ENCODE measurements at places on chromosomes 11 and 22.
A peak's percentile ranks its signal among the peaks of the same experiment; 100 is the strongest.

GRCh38 chr11:69889400-69890318 lies 70.4 kb upstream of the FGF3 start:
- no peak for DNase-seq

GRCh38 chr11:2298795-2299761 lies 2.6 kb downstream of the C11orf21 start:
- peak; percentile 54 for DNase-seq

GRCh38 chr22:48954781-48955311 lies 872.8 kb downstream of the BRD1 start:
- no peak for DNase-seq

GRCh38 chr11:2154195-2154585 lies 6.8 kb downstream of the INS start:
- DNase-seq: no peak

- no peak for DNase-seq
Measured at GRCh38 chr11:68673991-68674390, 10.4 kb upstream of the GAL start.

DNA sequence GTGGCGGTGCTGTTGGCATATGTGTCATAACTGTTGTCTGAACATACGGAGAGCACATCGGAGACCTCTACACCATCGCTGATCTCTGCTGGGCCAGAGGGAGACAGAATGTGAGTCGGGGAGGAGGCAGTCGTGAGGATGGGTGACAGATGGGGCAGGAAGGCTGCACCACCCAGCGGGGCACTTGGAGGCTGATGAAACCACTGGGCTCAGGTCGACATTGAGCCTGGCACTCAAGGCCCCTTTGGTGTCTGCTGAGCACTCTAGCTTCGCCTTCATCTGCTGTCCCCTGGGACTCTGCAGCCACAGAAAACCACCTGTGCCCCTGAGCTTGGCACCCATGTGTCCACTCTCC lies 2.5 kb upstream of the KLHL35 start:
- DNase-seq: no peak

GRCh38 chr11:9065607-9066432 lies 25.6 kb downstream of the SCUBE2 start:
- DNase-seq: no peak

DNA sequence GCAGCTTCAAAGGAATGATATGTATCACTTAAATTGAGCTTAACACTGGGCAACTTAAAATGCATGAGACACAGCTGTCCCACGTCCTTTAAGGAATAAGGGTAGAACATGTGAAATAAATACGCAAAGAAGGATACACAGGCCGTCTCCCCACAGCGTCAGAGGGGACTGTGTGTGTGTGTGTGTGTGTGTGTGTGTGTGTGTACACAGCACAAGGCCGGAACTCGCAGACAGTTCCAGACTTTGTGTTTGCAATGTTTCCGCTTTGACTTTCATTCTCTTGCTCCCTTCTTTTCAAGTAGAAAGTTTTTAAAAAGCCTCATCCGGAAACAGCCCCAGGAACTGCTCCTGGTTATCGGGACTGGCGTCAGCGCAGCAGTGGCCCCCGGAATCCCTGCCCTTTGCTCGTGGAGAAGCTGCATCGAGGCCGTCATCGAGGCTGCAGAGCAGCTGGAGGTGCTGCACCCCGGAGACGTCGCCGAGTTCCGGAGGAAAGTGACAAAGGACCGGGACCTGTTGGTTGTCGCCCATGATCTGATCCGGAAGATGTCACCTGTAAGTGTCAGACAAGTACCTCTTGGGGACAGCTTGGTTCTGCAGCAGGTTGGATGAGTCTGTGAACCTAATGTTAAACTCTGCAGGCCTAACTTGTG lies 13.3 kb downstream of the FAM118A start:
- DNase-seq: no peak

GRCh38 chr11:1511937-1512496 lies 25.4 kb upstream of the MOB2 start:
- DNase-seq: no peak

DNA sequence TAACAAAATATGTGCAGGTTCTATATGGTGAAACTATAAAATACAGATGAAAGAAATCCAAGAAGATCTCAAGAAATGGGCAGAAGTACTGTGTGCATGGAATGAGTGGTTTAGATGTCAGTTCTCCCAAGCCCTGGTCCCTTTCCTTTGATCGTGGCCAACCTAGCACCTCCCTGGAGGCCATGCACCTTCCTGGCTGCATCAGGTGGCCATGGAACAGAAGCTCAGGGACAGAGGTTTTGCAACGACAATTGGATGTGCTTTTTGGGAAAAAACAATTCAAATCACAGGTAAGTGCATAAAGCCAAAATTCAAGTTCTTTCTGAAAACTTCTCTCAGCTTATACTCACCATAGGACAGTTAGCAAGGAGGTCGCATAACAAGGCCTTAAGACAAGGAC lies 54.0 kb upstream of the SLC22A12 start:
- no peak for DNase-seq

GRCh38 chr11:86500500-86501140 lies 125.9 kb downstream of the CCDC81 start:
- no peak for DNase-seq

- DNase-seq: no peak
Measured at GRCh38 chr22:19714312-19715187, at the start of gene SEPTIN5. Gene SEPTIN5, plus strand, starts transcription at chr22:19714503. Its CDS starts 86 bp downstream, at chr22:19714589.

DNA sequence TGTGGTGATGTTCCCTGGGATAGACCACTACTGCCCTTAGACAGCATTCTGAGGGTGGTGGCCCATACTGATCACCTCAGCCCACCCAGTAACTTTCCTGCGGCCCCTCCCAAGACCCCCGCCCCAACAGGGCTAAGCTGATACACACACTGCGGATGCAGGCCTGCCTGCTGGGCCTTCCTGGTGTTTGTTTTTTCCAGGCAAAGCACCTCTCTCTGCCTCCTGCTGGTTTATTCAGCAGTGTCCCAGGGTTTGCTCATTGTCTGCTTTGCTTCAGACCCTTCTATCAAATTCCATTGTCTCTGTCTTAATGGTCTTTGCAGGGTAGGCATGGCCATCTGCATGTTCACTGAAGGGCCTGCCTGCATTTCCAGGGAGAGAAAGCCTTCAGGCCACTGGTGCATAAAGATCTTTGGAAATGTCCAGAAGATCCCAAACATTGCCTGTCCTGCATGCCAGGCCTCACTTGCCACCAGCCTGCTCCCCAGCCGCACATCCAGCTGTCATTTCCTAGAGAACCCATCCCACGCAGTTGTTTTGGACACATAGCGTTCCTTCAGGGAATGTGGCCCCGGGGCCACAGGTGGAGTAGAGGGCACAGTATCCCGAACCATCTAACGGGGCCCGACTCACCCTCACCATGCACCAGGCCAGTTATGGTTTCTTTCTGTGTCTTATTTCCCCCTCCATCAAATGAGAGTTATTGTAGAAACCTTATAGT lies 50.2 kb downstream of the BCR start:
- DNase-seq: no peak

GRCh38 chr11:111550258-111550657 lies 9.7 kb downstream of the LAYN start:
- no peak for DNase-seq

- DNase-seq: no peak
Measured at GRCh38 chr22:31079095-31079642, 1.9 kb upstream of the SMTN start.

DNA sequence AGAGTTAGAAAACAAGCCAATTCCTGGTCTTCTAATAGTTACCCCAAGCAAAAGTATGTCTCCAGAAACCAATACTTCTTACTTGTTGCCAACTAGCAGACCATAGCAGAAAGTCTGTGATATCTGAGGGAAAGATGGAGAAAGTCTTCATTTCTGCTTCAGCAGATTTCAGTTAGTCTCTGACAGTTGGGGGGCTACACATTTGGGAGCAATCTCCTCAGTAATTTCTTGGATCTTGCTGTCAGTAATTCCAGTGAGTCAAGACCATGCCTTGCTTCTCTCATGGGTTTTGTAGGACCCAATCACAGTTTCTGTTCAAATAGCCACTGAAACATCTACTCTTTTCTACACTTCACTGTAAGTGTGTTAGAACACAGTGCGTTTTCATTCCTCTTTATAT lies 118.8 kb downstream of the ATXN10 start:
- no peak for DNase-seq

DNA sequence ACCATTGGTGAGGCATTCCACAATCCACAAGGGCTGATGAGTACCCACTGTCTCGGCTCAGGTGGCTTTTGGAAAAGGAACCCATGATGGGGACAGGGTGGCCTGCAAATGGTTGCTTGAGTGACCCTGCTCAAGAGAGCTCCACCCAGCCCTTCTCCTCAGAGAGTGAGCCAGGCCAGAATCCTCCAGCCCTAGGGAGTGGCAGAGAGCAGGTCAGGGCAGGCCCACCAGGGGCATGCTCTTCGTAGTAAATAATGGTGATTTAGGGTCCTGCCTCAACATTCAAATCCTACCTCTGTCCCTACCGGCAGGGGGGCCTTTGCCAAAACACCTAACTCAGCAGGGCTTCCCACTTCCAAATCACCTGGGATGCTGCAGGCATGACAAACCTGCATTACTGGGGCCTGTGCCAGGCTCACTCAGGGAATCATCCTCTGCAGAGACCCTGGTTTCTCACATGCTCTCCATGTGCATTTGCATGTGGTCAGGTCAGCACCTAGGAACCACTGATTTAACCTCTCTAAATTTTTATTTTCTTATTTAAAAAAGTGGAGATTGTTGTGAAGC lies 17.3 kb upstream of the TP53I11 start:
- no peak for DNase-seq

DNA sequence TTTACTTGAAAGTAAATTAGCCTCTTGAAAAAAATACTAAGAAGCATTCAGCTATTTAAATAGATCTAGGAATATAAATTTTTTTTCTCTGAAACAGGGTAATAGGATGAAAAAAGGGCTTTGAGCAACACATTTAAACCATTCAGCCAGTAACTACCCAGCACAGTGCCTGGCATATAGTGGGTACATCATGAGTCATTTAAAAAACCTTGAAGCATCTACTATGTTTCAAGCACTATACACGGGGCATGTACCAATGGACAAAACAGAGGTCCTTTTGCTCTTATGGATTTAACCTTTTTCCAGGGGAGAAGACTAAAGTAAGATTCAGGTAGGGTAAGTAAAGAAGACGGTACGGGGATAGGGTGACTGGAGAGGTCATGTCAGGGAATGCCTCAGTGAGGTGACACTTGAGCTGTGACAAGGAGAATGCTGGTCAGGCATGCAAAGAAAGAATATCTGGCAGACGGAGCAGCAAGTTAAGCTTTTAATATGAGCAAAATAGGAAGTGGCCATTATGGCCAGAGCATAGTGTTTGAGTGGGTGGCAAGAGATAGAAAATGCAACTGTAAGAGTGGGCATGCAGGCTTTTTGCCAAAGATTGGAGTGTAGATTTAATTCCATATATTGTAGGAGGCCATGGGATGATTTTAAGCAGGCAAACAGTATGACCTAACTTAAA lies 101.1 kb downstream of the HIPK3 start:
- DNase-seq: no peak

- DNase-seq: no peak
Measured at GRCh38 chr11:20474882-20475517, 87.5 kb downstream of the PRMT3 start.

GRCh38 chr22:46105494-46106278 lies 44.6 kb upstream of the PPARA start:
- DNase-seq: no peak

GRCh38 chr11:9642894-9643293 lies 21.0 kb upstream of the SWAP70 start:
- no peak for DNase-seq

DNA sequence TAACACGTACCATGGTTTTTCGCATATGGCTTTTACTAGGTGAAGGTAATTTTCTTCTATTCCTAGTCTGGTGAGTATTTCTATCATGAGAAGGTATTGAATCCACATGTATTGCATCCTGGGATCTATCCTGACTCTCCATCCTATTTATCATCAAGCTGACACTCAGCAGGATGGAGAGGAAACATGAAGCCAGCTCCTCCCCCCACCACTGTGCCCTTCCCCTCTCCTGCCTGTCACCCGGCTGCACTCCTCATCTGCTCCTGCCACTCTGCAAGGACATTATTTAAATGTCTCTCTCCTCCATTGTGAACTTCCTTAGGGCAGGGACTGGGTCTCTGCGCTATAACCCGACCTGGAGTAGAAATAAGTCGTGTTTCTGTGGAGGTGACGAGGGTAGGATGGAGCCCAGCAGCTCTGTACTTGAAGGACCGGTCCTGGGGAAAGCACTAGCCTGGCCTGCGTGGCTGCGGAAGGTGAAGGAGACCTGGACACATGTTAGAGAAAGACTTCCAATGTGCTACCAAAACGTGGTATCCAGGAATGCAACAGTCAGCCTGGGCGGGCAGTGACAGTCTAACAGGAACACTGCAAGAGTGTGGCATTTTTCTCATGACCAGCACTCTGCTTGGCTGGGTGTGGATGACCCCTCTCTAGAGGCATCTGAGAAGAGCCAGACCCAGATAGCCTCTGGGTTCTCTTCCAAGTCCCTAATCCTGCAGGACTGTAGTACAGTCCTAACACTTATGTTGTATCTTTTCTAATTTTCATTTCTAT lies 111.2 kb downstream of the MICAL3 start:
- no peak for DNase-seq

GRCh38 chr11:19577391-19577975 lies 135.2 kb upstream of the NAV2 start:
- DNase-seq: no peak

- peak; percentile 87 for DNase-seq
Measured at GRCh38 chr11:67277231-67277961, 11.1 kb downstream of the GRK2 start.

DNA sequence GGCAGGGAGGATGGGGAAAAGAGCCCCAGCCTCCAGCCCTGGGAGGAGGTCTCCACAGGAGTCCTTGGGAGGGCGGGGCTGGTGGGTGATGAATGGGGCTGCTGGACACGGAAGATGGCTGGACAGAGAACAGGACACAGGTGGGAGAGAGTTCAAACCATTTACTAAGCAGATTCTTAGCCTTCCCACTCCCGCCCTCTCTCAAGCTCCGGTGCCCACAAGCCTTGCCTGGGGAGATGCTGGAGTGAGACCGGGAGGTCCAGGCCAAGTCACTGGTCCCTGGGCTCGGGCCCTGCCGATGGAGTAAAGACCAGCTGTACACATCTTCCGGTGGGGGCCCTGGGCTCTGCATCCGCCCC lies 1.4 kb downstream of the CLDN5 start:
- DNase-seq: no peak

DNA sequence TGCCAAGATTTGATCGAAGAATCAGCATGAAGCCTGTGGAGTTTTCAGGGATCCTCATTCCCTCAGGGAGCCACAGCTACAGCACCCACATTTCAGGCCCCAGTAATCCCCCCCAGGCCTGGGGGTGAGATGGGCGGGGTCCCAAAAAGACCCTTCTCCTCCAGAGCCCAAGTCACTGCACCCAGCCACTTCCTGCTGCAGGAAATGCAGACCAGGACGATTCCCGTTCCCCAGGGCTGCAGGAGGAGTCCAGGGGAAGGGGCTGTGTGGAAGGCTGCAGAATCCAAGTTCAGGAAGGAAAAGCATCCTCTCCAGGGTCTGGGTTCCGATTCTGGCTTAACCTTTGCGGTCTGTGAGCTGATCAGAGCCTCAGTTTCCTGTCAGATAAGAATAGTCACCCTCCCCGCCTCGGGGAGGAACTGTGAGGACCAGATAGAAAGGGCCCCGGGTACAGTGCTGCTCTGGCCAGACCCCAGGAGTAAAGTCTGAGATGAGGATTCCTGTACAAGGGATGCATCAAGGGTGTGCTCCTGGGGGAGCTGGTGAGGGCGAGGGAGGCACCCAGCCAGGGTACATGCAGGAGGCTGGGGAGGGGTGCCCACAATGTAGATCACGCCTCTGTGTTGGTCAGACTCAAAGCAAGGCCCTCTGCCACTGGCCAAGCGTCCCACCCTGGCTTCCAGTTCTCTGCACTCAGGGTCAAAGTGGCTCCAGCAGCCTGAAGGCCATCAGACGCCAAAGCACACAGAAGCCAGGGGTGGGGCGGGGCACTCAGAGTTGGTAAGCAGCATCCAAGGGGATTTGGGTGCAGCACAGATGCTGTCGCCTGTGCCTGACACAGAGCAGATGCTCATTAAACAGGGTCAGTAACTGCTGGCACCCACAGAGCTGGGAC lies 30.1 kb upstream of the TP53I11 start:
- no peak for DNase-seq
